ENCODE measurements at places on chromosomes 5 and 9.

- DNase-seq, result no peak
These were observed 257.5 kb downstream of the HSPA4 start for GRCh38 chr5:133309166-133309795.

- no peak for DNase-seq
These were observed 31.0 kb downstream of the LRRTM2 start for GRCh38 chr5:138844125-138844461.

DNA sequence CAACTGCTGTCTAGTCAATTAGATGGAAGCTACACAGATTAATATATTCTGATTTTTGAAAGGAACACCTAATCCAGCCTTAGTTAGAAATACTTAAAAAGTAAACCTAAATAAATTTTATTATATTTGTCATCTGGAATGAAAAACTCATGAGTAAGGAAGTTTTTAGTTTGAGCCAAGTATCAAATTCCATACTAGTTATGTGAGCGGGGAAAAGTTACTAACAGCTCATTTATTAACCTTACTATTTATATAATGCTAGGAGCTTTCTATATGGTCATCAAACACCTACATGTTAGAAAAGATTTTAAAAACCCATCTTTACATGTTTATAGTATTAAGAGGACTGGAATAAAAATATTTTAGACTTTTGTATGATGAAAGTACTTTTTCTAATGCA is 41.6 kb upstream of the POU5F2 start:
- peak; percentile 51 for DNase-seq

DNA sequence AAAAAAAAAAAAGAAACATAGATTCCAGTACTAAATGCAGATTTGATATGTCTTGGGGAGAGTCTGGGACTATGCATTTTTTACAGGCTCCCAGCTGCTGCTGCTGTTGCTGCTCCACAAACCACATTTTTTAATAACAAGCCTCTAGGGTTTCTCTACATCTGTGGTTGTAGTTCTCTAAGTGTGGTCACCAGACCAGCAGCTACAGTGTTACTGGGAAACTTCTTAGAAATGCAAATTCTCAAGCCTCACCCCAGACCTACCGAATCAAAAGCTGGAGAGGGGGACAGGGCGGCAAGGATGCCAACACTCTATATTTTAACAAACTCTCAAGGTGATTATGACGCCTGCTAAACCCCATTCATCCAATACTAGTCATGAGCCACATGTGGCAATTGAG is 293.4 kb upstream of the PTGER4 start:
- DNase-seq, result no peak

- no peak for DNase-seq
These were observed 103.9 kb downstream of the LHFPL2 start for GRCh38 chr5:78544561-78545201.

GRCh38 chr5:14946815-14947620 is 75.4 kb upstream of the ANKH start:
- no peak for DNase-seq

- no peak for DNase-seq
These were observed 1049.4 kb upstream of the NUDT12 start for GRCh38 chr5:104612005-104612404.

DNA sequence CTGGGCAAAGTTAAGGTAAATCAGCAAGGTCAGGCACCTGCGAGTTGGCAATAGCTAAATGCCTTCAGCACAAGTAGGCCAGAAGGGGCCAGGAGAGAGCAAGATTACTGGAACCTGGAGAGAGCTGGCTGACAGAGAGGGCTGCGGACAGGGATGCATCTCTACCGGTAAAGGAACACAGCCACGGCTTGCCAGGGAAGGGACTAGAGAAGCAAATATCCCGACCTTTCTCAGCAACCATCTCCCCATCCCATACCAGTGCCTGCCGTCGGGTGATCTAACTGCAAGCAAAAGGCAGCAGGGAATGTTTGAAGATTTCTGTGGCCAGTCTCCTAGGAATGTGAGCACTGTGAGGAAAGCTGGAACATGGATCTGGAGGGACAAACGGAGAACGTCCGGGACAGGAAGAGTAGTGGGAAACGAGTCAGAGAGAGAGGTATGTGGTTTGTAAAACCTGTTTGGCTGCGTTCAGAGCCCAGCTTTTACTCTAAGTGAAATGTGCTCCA is 15.9 kb upstream of the ABLIM3 start:
- no peak for DNase-seq

DNA sequence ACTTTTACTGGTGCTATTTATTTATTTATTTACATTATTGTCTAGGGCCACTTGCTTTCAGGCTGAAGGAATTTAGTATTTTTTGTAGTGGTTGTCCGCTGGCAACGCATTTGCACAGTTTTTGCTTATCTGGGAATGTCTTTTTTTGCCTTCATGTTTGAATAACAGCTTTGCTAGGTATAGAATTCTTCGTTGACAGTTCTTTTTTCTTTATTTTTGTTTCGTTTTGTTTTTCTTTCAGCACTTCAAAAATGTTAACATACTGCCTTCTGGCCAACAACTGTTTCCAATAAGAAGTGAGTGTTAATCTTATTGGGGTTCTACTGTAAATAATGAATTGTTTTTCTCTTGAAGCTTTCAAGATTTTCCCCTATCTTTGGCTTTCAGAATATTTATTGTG is 252.7 kb upstream of the TARS1 start:
- DNase-seq, result no peak

GRCh38 chr9:81822301-81822865 is 105.8 kb upstream of the SPATA31D4 start:
- DNase-seq, result no peak

DNA sequence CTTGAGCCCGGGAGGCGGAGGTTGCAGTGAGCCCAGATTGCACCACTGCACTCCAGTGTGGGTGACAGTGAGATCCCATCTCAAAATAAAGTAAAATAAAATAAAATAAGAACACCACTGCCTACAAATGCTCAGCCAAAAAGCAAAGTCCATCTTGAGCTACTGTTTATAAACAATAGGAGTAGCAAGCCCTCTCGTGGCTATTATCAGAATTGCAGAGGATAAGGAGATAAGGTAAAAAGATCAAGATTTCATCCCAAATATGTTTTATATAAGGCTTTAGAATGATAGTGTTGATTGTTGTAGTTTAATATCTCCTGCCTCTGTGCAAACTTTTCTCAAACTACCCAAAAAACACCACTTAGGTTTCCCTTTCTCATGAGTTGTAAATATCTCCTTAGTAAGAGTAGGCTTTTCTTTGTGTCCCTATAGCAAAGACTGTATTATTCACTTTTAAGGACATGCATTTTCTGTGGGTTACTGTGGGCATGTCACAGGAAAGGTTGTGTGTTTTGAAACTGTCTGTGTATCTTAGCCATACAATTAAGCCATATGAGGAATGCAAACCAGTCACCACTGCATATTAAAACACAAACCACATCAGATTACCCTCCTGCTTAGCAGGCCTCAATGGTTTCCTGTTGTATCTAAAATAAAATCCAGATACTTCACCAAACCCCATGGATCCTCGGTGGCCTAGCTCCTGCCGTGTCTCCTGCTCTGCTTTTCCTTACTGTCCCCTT is 31.8 kb upstream of the CKS2 start:
- DNase-seq, result peak; percentile 89

GRCh38 chr5:176789873-176790615 is 20.3 kb upstream of the UNC5A start:
- DNase-seq, result no peak

- DNase-seq, result no peak
These were observed 29.0 kb upstream of the ANKRD33B start for GRCh38 chr5:10534561-10535530.

DNA sequence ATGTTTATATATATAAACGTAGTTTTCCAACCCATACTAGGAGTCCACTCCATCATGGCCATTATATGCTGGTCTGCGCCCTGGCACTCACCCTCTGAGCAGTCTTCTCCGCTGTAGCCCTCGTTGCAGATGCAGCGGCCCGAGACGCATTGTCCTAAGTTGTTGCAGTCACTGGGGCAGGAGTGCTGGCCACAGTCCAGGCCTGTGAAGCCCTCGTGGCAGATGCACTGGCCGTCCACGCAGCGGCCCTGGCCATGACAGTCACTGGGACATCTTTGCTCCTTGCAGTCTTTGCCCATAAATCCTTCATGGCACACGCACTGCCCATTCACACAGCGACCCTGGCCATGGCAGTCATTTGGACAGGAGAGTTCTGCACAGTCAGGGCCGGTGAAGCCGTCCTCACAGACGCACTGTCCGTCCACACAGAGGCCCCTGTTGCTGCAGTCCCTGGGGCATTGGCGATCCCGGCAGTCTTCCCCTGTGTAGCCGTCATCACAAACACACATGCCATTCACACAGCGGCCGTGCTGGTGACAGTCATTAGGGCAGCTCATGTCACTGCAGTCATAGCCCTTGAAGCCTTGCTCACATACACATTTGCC is 32.1 kb downstream of the TNC start:
- DNase-seq, result no peak

- no peak for DNase-seq
These were observed 26.7 kb upstream of the FSD1L start for GRCh38 chr9:105421154-105421553.

DNA sequence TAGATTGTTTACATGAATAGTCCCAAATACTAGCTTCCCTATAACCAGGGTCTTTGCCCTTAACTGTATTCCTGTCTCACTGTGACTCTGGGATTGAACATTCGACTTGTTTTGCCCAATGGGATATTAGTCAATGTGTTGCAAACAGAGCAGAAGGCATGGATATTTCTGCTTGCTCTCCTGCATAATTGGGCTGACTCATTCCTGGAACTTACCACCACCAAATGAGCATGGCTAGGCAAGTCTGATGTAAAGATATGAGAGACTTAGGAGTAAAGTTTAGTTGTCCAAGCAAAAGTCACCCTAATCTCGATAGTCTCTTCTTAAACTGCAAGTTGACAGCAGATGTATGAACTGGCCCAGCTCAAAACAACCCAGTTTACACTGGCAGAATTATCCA is 273.5 kb upstream of the CCNG1 start:
- DNase-seq, result no peak

Data from adipocyte (in vitro differentiated cells).